D341Med (cell line): ENCODE measurements at places on chromosomes 13 and 19.

DNA sequence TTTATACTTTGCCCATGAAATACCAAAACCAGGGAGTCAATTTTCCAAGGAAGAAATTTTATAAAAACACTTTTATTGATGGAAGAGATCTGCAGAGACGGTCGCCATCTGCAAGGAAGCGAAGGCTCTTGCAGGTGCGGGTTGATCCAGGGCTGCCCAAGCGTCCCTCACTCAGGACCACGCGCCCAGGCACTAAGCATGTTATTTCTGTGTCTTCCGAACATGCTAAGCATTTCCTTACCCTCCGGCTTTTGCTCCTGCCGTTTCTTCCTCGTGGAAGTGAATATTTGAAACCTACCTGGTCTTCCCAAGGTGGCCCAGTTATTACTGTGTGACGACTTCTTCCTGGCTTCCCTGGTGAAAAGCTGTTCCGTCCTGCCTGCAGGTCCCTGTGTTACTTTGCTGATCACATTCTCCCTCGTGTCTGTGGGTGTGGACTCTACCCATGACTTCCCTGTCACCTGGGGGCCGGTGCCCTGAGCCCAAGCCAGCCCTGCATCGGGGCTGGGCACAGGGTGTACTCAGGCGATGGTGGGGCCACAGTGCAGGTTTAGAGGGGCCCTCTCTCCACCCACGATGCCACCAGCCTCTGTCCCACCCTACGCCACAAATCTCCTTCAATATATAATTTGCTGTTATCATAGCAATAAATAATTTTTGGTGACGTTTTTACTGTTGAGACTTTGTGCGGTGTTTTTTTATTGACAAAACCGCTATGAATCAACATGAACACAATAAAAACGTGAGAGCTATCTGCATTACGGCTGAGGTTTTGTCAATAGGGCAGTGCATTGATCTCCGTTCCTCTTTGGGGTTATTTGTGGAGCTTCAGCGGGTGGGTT lies 119.4 kb downstream of the URI1 start:
- no peak for DNase-seq

- DNase-seq: no peak
Measured at GRCh38 chr13:109879338-109879737, 93.0 kb upstream of the IRS2 start.

- DNase-seq: no peak
Measured at GRCh38 chr13:98351636-98352035, 174.6 kb upstream of the RNF113B start.

DNA sequence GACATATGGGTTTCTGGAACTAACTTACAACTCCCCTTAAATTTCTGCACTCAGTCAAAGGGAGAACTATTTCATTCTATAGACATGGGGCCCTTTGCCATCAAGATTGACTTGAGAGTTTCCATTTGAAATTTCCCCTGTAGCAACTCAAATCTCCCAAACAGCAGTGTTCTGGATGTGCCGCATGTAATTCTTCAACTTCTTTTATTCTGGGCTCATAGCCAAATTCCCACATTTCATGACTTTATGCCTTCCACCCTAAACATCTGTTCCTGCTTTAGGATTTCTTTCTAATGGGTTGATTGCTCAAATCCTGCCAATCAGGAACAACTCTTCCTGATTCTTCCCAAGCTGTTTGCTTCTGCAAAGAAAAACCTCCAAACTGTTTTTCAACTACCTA lies 336.0 kb downstream of the TBC1D4 start:
- DNase-seq: no peak

GRCh38 chr13:44726778-44727177 lies 150.6 kb upstream of the TSC22D1 start:
- no peak for DNase-seq

GRCh38 chr13:55517312-55517711 lies 1623.4 kb upstream of the PRR20A start:
- DNase-seq: peak; percentile 26

- DNase-seq: no peak
Measured at GRCh38 chr13:81539643-81540150, 1198.8 kb upstream of the SPRY2 start.

- DNase-seq: no peak
Measured at GRCh38 chr19:18002347-18002850, 5.6 kb upstream of the ARRDC2 start.

DNA sequence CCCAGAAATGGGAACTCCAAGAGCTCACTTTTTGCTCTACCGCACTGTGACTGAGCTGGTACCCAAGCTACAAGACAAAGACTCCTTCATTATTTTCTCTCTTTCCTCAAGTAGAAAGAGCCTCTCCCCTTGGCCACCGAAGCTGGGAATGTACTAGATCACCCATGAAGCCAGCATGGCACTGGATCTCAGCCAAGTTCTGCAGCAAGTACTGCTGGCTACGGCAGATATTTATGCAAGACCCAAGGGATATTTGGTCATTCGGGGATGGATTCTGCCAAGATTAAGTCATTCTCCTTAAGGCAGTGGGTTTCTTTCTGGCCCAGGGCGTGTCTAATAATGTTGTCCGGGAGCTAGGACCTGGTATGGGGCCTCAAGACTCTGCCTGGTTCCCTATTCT lies 633.5 kb downstream of the SLITRK1 start:
- no peak for DNase-seq

DNA sequence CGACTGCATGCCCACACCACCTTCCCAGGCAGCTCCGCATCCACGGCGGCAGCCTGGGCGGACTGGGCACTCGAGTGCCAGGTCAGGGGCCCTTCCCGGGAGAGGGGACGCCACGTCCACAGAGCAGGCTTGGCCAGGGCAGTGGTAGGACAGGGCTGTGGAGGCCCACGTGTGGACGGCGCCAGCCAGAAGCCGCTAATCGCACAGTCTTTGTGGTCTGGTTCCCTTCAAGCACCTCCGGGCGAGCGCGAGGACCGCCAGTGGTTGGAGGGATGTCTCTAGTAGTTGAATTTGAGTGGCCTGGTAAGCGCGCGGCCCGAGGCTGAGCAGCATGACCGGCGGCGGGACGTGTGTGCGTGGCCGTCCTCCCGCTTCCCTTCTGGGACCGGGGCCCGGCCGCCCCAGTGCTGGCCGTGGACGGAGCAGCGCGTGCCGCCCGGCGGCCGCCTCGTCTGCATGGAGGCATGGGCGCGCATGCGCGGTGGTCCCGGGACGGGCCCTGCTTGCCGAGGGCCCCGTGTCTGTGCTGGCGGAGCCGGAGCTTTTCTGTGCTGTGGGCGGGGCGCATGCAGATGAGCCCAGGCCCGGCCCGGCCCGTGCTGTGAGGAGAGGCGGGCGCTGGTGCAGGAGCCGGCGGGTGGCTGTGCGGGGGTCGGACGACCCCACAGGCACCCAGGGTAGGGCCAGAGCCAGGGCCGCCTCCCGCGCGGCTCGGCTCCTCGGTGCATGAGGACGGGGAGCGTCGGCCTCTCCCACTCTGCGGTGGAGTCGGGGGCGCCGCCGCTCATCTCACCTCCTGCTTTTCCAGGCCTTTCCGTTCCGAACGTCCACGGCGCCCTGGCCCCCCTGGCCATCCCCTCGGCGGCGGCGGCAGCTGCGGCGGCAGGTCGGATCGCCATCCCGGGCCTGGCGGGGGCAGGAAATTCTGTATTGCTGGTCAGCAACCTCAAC lies 8.6 kb downstream of the PTBP1 start:
- no peak for DNase-seq

- DNase-seq: no peak
Measured at GRCh38 chr13:59931621-59932020, 232.1 kb downstream of the DIAPH3 start.

DNA sequence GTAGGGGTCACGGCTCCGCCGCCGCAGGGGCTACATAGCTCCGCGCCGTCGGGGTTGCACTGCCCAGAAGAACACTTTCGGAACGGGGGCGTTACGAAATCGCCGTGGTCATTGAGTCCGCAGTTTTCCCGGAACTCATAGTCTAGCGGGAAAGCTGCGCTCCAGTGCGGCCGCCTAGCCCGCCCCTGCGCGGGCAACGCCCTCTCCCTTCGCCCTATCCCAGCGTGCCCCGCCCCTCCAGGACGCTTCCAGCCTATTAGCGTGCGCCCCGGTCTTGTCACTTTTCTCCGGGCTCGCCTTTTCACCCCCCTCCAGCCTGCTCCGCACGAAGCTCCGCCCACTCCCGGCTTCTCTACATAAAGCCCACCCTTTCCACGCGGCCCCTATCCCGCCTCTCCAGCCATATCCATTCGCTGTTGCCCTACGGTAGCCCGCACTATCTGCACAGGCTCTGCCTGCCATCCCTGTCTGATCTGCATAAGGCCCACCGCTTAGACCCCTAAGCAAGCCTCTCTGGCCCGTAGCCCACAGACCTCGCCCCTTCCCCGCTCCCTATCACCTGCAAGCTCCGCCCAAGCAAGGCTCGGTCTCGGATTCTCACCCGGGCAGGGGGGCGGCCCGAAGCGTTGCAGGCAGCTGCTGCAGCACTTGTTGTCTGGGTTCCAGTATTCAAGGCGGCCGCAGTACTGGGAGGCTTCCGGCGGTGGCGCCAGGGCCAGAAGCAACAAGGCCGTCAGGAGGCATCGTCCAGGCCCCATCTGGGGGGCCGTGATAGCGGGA lies 1.6 kb downstream of the IGFLR1 start:
- peak; percentile 98 for DNase-seq

GRCh38 chr19:1840541-1841115 lies 7.7 kb downstream of the REXO1 start:
- no peak for DNase-seq

DNA sequence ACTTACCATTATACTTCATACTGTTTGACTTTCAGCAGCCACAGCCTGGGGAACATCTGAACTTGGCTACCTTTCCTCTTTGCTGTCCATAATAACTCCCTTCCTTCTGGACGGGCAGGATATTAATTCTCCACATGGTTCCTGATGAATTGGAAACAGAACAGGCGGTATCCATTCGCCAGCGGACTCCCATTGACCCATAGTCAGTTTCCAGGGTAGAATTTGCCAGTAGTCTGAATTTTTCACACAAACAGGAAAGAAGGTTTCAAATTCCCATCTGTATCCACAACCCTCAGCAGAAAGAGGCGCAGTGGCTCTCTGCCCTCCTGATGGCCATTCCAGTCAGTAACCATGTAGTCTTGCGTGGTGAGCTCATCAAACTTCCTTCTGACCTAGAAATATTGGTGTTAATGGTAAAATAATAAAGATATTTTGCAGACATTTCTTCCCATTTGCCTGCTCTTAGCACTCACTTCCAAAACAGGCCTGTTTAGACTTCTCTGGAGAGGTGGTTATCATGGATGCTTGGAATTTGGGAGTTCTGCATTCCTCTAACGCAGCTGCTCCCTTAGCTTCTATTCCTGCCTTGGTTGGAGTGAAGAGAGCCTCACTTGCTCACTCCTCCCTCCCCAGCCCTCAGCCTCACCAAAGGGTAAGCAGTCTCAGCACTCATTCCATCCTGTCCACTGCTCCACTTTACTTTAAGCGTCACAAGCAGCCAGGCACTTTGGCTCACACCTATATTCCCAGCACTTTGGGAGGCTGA lies 75.0 kb upstream of the OXGR1 start:
- no peak for DNase-seq

- DNase-seq: no peak
Measured at GRCh38 chr13:23180711-23181110, at the start of gene SGCG. SGCG (plus strand) TSS chr13:23180979; CDS start chr13:23203695, 22,716 bp downstream.

GRCh38 chr19:40605216-40605971 lies 4.2 kb downstream of the LTBP4 start:
- DNase-seq: no peak

DNA sequence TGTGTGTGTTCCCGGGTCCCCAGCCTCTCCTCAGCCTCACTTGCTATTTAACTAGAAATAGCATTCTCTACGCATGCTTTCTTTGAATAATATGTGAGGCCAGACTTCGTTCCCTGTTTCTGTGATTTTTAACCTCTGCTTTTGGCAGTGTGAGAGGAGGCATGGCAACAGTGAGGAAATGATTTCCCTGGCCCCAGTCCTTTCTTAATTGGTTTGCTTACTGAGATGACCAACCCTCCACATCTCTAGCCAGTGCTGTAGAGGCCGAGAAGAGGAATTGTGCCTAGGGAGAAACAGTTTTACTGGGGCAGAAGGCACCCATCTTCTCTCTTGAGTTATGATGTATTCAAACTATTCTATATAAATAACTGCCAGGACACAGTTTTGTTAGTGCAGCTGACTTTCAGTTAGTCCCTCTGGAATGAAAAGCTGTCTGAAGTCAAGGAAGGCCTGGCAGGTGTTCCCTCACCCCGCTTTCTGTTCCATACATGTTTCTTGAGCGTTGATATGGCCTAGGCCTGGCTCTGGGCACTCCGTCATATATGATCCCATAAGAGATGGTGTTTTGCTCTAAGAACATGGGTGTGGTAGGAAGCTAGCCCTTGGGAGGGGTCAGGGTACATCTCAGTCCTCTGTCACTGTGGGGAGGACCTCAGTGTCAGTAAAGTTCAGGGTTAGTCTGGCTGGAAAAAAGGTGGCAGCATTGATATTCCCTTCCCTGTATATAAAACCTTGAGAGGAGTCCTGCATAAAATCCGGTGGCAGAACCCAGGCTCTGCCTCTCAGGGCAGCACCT lies 73.7 kb upstream of the NPAS1 start:
- no peak for DNase-seq

DNA sequence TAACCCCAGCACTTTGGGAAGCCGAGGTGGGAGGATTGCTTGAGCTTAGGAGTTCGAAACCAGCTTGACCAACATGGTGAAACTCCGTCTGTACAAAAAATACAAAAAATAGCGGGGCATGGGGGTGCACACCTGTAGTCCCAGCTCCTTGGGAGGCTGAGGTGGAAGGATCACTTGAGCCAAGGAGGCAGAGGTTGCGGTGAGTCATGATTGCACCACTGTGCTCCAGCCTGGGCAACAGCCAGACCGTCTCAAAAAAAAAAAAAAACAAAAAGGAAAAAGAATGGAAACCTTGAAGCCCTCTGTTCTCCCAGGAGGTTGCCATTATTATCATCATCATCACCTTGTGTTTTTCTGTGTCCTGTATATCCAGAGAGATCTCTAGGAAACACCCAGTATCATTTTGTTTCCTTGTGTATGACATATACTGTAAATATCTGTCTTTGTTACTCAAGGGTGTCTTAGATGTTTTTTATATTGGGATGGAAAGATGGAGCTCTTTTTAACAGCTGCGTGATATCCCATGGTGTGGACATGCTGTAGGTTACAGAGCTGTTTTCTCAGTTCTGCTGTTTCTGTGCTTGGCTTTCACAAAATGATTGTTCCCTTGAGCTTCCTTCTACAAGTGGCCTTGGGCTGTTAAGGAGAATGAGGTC lies 11.8 kb downstream of the CHAF1A start:
- DNase-seq: no peak

- no peak for DNase-seq
Measured at GRCh38 chr19:7861619-7862412, 12.4 kb downstream of the PRR36 start.
